Hepatocyte (in vitro differentiated cells): ENCODE measurements at places on chromosomes 13 and 19. TPM values are rescaled to one million over a fixed set of nuclear protein-coding genes. Genes with fewer than 3 reads are reported as not detected.

The TEX26 gene
- total RNA-seq: 0.36 and 0.57 TPM in 2 replicates

The WTIP gene
- total RNA-seq: 21.5 and 29.3 TPM in 2 replicates

The SULT2A1 gene
- total RNA-seq: 188 and 193 TPM in 2 replicates

GRCh38 chr19:29495091-29495490 lies 30.7 kb upstream of the VSTM2B start:
- no peak for DNase-seq

DNA sequence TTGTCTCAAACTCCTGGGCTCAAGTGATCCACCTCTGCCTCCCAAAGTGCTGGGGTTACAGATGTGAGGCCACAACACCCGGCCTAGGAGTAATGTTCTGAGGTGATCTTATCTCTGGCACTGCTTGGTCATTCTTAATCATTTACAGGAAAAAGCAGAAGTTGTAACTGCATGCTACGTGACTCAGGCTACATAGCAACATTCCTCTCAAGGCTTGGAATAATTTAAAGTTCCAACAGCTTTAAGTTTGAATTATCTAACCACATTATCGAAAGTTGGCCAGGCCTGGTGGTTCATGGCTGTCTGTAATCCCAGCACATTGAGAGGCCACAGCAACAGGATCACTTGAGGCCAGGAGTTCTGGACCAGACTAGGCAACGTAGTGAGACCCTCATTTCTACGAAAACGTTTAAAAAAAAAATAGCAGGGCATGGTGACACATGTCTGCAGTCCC lies 3.9 kb upstream of the B9D2 start:
- DNase-seq: peak; percentile 58

GRCh38 chr19:45791744-45792469 lies 738 bp downstream of the DMWD start:
- DNase-seq: no peak

DNA sequence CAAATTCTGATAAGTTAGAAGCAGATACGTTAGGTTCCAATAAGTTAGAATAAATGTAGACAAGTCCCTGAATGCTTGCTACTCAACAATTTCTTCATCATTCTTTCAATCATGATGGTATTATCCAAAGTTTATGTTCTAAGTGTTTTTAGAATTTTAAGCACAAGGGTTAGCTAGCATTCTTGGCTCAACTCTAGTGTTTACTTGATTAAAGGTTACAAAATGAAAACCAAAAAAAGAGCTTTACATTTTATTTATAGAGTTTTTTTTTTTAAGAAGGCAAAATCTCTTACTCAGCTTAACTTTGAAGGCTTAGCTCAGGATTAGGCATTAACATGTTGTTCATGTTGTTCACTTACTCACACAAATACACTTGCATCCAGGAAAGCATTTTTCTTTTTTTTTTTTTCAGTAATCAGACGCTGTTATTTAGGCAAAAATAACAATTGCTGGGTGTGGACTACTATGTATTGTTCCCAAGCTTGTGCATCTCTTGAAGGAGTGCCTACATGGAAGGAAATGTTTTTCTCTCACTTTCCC lies 420.6 kb downstream of the DCT start:
- no peak for DNase-seq

- no peak for DNase-seq
Measured at GRCh38 chr19:3402631-3403443, 36.5 kb downstream of the NFIC start.
